Prostate gland (tissue), 2 donors: ENCODE measurements at places on chromosomes 5 and 9. TPM values are rescaled to one million over a fixed set of nuclear protein-coding genes. Genes with fewer than 3 reads are reported as not detected.

GRCh38 chr9:72526901-72527800 lies 5.7 kb downstream of the TMC1 start:
- peak; percentile 79 for DNase-seq

DNA sequence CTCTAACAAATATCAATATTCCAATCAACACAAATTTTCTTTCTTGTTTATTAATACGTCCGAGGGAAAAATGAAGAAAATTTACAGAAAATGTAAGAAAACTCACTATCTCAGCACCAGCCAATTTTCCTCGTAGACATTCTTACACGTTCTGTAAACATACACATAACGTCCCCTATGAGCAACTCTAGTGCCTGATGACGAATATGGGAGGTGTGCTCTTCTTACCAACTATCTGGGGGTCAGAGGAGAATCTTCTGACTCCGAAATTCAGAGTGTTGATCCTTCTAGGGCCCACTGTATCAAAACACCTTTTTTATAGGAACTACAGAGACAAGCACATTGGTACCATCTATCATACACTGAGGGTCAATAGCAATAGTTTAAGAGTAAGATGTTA lies 198.7 kb downstream of the GAPVD1 start:
- DNase-seq = no peak

DNA sequence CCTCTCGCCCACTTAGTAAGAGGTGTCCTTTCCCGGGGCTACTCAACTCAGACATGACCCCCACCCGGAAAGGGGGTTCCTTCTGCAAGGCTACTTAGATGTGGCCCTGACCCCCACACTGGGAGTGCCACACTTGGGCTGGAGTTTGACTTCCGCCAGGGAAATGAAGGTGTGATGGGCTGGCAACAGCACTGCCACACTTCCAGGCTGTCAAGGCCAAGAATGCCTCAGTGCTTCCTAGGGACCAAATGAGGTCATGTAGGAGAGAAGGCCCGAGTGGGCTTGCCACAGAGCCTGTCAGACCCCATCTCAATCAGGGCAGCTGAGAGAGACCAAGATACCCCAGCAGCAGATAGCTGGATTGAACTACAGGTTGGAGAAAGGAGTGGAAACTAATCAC lies 55.5 kb downstream of the DRD1 start:
- no peak for DNase-seq

DNA sequence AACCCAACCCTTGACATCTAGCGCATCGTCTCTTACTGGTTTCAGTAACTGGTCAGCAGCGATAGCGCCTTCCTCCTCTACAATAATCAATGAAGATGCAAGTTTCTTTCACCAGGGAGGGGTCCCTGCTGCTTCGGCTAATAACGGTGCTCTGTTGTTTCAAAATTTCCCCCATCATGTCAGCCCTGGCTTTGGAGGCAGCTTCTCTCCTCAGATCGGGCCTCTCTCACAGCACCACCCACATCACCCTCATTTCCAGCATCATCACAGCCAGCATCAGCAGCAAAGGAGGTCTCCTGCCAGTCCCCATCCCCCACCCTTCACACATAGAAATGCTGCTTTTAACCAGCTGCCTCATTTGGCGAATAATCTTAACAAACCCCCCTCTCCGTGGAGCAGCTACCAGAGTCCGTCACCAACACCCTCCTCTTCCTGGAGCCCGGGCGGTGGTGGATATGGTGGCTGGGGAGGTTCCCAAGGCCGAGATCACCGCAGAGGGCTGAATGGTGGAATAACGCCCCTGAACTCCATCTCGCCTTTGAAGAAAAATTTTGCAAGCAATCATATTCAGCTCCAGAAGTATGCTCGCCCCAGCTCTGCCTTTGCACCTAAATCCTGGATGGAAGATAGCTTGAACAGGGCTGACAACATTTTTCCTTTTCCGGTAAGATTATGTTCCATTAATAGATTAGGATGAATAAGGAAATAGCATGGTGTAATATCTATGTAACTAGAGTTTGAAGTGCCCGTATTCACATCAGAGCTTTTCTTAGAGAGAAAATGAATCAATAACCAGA lies 2.2 kb downstream of the CPEB4 start:
- DNase-seq = no peak

DNA sequence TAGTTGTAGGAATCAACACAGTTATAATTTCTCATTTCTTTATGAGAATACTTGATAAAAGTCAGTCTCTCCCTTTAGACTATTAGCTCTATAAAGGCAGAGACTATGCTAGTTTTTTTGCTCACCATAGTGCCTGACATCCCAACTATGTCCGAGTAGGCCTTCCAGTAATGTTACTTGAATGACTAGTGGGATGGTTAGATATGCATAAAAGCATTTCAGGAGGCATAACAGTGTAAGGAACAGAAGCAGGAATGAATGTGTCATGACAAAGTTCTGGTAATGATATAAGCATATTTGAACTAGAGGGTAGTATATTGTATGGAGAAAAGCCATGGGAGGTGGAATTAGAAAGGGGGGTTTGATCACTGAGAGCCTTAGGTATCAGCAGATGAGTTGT lies 77.4 kb upstream of the C5orf46 start:
- DNase-seq = no peak

LIX1 gene
- 1.0 TPM for total RNA-seq

GAS1 gene
- total RNA-seq = 82.1 TPM

DNA sequence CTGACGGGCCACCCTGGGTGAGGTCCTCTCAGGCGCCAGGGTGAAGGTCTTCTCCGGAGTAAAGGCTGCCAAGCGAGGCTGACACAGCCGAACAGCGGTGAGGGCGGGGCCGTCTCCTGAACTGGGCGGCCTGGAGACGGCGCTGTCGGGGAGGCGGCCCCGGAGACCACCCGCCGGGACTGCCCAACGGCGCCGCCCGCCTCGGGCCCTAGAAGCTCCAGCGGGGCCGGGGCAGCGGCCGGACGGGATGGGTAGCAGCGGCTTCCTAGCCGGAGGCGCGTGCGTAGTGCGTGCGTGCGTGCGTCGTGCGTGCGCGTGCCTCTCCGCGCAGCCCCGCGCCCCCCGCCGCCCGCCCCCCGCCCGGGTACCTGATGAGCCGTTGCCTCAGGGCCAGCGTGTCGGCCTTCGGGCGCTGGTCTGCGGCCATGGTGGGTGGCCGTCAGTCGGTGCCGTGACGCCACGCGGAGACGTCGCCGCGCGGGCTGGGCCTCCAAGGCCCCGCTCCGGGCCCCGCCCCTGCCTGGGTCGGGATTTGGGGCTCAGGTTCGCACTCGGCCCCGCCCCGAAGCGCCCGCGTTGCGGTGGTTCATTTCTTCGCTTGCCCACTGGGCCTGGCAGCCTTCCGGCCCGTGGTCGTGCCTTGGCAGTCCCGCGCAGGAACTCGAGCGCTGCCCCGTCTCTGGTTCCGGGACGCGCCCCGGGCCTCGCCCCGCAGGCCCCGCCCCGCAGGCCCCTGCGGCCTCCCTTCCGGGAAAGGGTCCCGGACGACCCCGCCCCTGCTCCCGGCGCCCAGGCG lies at the start of gene PHYKPL:
Gene PHYKPL (minus strand): TSS at position 679 of the 796 bp plus-strand sequence. CDS start 252 bp downstream, at position 427.
- peak; percentile 46 for DNase-seq

DNA sequence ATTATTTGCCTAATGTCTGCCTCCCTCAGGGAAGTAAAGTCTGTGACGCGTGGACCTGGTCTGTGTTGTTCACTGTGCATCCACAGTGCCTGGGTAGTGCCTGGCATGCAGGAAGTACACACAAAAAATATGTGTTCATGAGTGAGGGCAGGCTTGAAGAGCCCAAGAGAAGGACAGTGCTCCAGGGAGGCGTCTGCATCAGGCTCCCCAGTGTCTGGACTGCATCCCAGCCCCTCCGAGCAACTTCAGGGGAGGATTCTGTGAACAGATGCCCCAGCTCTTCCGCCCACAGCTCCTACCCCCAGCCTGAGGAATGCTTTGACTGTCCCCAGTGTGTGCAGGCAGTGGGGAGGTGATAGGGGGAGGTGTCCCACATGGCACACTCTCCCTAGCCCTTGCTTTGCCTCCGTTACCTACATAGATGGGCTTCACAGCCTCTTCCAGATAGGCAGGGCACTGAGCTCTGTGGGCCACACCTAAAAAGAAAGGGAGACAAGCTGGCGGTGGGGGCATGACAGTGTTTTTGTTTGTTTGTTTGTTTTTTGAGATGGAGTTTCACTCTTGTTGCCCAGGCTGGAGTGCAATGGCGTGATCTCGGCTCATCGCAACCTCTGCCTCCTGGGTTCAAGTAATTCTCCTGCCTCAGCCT lies 25.4 kb downstream of the IRF1 start:
- no peak for DNase-seq

GABRA6 gene
- 6.1 TPM for total RNA-seq

DNA sequence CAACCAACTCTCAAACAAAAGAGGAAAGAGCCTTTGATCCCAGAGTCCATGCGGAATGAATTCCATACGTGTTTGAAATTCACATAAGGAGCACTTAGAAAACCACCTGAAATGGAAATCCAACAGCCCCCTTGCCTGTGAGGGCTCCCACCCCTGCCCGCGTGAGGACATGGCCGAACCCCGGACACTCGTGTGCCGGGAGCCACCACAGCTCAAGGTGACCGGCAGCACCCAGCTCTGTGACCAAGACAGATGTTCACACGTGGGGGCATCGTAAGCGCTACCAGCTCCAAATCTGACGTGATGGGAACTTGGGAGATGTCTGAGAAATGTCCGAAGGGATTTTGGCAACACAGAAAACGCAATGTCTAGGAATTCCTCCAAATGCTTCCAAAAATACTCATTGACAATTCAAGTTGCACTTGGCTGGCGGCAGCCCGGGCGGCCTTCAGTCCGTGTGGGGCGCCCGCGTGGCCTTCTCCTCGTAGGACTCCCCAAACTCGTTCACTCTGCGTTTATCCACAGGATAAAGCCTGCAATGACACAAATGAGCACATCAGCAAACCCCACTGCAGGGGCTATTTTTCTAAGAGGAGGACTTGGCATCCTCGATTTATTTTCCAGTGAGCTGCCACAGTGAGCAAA lies 23.2 kb upstream of the TERT start:
- DNase-seq = no peak

- DNase-seq = no peak
These were observed 25.1 kb upstream of the PPP2CA start for GRCh38 chr5:134250949-134251348.

DNA sequence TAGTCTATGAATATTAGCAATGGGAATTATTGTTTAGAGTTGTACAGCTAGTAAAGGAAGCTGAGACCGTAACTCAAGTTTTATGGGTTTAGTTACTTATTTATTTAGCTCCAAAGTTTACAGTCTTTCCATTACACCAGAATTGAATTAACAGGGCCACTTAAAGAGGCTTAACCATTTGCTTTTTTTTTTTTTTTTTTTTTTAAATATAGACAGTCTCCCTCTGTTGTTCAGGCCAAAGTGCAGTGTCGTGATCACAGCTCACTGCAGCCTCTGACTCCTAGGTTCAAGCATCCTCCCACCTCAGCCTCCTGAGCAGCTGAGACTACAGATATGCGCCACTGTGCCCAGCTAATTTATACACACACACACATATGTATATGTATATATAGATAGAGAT lies 1.4 kb upstream of the TTC1 start:
- DNase-seq = no peak

SLIT3 gene
- total RNA-seq = 8.3 TPM

NEUROG1 gene
- total RNA-seq = not detected

DNA sequence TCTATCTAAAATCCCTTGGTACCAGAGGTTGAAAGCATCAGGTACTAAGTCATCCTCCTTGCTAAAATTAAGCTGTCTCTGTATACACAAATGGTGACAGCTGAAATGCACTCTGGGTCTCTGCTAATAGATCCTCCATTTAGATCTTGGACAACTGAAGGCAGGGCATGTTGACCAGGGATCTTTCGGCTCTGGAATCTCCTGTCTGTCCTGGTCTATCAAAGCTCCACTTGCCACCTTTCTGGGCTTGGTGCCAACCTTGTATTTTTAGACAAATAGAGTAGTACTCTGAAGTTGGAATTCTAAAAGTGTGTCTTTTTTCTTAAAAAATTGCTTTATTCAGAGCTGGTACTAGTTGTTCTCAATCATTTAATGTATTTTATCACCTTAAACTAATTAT lies 135.2 kb upstream of the HMHB1 start:
- DNase-seq = no peak

EPB41L4A gene
- 37.5 TPM for total RNA-seq

GRCh38 chr5:149941795-149942194 lies 2.8 kb downstream of the PDE6A start:
- DNase-seq = no peak

FOXD4 gene
- total RNA-seq = 0.51 TPM

ADAMTS12 gene
- 3.7 TPM for total RNA-seq

DNA sequence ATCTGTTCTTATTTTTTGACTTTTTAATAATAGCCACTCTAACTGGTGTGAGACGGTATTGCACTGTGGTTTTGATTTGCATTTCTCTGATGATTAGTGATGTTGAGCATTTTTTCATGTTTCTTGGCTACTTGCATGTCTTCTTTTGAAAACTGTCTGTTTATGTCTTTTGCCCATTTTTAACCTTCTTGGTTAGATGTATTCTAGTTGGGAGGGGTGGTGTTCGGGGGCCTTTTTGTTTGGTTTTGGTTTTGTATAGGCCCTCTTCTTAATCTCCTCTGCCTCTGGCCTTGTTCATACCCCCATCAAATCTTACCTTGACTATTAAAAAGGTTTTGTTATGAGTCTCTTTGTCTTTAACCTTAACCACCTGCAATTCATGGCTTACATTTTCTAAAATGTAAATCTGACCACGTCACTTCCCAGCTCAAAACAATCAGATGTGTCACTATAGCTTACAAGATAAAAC lies 107.8 kb upstream of the NR4A3 start:
- no peak for DNase-seq

LCN9 gene
- not detected for total RNA-seq

- DNase-seq = peak; percentile 80
These were observed 57.1 kb upstream of the ZBED3 start for GRCh38 chr5:77143998-77144836.

GRCh38 chr9:92990461-92990860 lies 43.1 kb downstream of the FGD3 start:
- no peak for DNase-seq

DNA sequence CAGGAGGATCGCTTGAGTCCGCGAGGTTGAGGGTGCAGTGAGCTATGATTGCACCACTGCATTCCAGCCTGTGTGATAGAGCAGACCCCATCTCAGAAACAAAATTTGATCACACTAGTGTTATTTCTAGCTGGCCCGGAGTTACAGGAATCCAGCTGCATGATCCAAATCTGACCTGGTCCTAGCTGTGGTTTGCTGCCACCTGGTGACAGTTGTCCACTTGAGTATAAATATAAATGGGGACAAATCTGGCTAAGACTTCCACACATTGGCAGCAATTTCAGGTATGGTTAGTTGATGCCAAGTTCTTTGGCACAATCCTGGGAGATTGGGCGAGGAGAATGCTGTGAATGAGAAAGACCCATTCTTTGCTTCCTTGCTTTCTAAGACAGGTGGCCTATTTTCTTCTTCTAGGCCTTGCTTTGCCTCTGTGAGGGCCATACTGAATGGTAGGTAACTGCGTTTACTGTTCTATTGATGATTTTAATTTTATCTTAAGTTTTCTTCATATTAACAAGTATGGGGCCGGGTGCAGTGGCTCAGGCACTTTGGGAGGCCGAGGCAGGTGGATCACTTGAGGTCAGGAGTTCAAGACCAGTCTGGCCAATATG lies 35.4 kb downstream of the UBE2R2 start:
- DNase-seq = peak; percentile 81
